Pons (tissue), 1 donor: ENCODE measurements at places on chromosomes 2 and 18.

DNA sequence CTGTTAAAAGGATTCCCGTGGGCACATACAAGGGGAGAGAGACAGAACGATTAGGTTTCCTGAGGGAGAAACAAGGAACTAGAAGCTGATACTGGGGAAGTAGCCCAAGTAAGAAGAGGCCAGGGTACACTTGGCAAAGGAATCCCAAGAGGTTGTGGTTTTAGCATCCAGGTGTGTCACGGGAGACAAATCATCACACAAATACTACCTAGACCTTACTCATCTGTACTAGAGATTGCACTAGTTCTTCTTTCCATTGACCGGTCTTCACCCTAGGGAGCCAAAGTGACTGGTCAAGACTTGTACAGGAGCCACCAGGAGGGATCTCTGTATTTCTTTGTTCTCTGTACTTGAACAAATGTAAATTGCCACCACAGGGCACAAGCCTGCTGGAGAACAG, 14.2 kb upstream of the NR4A2 start:
- no peak for DNase-seq

DNA sequence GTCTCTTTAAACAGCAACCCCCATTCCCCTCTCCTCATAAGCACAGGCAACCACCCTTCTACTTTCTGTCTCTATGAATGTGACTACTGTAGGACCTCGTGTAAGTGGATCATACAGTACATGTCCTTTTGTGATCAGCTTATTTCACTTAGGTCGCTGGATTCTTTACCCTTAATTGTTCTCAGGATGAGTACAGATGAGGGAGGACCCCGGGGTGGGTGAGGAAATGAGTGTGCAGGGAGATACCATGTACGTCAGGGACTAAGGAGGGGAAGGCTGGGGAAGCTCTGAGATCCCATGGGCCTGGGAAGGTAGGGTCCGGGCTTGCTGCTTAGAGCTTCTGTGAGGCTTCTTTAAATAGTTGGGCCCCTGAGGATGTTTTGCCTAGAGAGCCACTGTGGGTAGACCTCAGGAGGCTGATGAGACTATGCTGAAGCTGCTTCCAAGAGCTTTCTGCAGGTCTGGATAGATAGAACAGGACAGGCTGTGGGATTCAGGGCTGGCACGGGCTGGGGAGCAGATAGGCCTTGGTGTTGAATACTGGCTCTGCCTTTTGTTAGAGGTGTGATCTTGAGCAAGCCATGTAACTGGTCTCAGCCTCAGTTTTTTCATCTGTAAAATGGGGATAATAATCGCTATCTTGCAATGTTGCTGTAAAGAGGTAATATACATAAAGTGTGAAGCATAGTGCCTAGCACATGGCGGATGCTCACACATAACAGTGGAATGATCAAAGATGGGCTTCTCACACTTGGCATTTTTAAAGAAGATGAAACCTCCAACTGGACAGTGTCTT, 155.3 kb downstream of the PRKCE start:
- DNase-seq = no peak

GRCh38 chr2:227867386-227867785, 4.0 kb upstream of the DAW1 start:
- no peak for DNase-seq

GRCh38 chr2:55087936-55088335, 37.7 kb upstream of the RTN4 start:
- no peak for DNase-seq

- no peak for DNase-seq
Observed at GRCh38 chr18:61545281-61546245, 212.3 kb downstream of the CDH20 start.
